GDM1 (cell line): ENCODE measurements at places on chromosomes 16 and 17.

- DNase-seq, result peak; percentile 76
Observed at GRCh38 chr16:58859958-58860669, 126.0 kb upstream of the GOT2 start.

DNA sequence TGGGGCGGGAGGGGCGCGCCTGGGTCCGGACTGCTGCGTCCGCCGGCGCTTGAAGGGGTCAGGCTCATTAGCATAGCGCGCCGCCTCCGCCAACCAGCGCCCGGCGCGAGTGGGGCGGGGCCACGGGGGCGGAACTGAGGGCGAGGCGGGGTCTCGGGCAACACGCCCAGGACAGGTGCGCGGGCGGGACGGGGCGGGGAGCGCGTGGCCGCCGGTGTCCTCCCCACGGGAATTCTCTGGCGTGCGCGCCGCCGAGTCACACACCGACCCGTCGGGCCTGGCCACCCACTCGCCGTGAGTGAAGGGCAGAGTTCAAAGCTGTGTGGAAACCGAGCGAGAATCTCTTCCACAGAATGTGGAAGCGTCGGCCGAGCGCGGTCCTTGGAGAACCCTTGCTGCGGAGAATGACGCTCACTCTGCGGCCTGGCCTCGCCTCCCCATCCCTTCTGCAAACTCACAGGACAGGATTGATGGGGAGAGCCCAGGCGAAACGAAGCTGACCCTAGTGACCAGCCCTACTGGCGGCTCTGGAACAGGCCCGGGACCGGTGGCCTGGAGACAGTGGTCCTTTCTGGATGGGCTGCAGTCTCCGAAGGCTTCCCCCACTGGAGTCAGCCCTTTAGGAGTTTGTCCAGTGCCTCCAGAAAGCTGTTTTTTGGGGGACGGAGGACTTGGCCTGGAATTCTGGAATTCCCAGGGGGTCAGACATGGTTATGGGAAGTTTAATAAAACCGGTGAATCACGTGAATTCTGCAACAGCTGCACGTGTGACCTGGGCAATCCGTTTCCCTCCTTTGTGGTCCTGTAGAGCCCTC lies at the start of gene SNAI3:
SNAI3 (minus strand) TSS at position 69 of the 815 bp plus-strand sequence. CDS start 101 bp downstream, outside the sequence.
- peak; percentile 79 for DNase-seq

GRCh38 chr17:14360856-14361255 lies 60.0 kb downstream of the HS3ST3B1 start:
- no peak for DNase-seq

GRCh38 chr17:49104511-49105074 lies 28.0 kb upstream of the B4GALNT2 start:
- no peak for DNase-seq

DNA sequence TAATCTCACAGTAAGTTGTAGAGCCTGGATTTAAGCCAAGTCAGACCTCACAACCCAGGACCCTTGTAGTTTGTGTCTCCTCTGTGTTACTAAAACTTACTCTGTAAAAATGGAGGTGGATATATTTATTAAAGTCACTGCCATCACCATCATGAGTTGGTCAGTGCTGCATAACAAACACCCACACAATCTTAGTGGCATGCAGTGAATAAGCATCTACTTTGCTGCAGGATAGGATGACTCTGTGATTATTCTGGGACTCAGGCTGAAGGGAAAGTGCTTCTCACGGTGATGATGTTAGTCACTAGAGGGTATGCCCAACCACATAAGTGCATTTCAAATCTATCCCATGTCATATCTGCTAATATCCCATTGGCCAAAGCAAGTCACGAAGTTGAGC lies 398.7 kb downstream of the XYLT1 start:
- DNase-seq, result no peak

GRCh38 chr17:16418685-16419068 lies 3.3 kb downstream of the TRPV2 start:
- DNase-seq, result no peak
